Fibroblast of the aortic adventitia (primary cell): ENCODE measurements at places on chromosomes 5 and 9. TPM values are rescaled to one million over a fixed set of nuclear protein-coding genes. Genes with fewer than 3 reads are reported as not detected.

Gene PDE6A
- total RNA-seq = not detected in 2 replicates

Gene MOB3B
- total RNA-seq = under 0.01 and 0.25 TPM in 2 replicates

Gene MAMDC4
- total RNA-seq = 0.81 TPM in 1 of 2 replicates, not detected in the other

Gene CKMT2
- total RNA-seq = 1.4 TPM in 1 of 2 replicates, not detected in the other

Gene ZBTB6
- 9.1 and 17.7 TPM in 2 replicates for total RNA-seq

Gene RAD17
- 26.1 and 28.6 TPM in 2 replicates for total RNA-seq

Gene MYORG
- total RNA-seq = 0.90 and 1.3 TPM in 2 replicates

Gene NUTM2G
- not detected in 2 replicates for total RNA-seq

Gene MYO10
- 37.1 and 324 TPM in 2 replicates for total RNA-seq

Gene IFNA21
- not detected in 2 replicates for total RNA-seq

Gene LPAR1
- 39.2 and 265 TPM in 2 replicates for total RNA-seq

Gene IFNA2
- total RNA-seq = not detected in 2 replicates

Gene ENHO
- total RNA-seq = not detected in 2 replicates
